Tracheal epithelial cell (primary cell): ENCODE measurements at places on chromosomes 7 and 10. TPM values are rescaled to one million over a fixed set of nuclear protein-coding genes. Genes with fewer than 3 reads are reported as not detected.

The DRGX gene
- not detected in 2 replicates for total RNA-seq

The PKD2L1 gene
- not detected in 2 replicates for total RNA-seq

The C10orf53 gene
- total RNA-seq, result not detected in 2 replicates

The PRLHR gene
- not detected in 2 replicates for total RNA-seq

The IKZF1 gene
- total RNA-seq, result 0.24 TPM in 1 of 2 replicates, not detected in the other

The TRIM50 gene
- total RNA-seq, result not detected in 2 replicates

The FZD1 gene
- 3.6 and 4.1 TPM in 2 replicates for total RNA-seq

The KCNH2 gene
- 0.21 and 0.24 TPM in 2 replicates for total RNA-seq

The ELFN1 gene
- total RNA-seq, result not detected in 2 replicates

The MRPL43 gene
- total RNA-seq, result 44.6 and 55.0 TPM in 2 replicates

The IDI2 gene
- not detected in 2 replicates for total RNA-seq

The SH2D4B gene
- total RNA-seq, result under 0.01 TPM in 1 of 2 replicates, not detected in the other

The GPC2 gene
- 2.2 and 3.0 TPM in 2 replicates for total RNA-seq

The VPS37D gene
- total RNA-seq, result 2.6 and 7.2 TPM in 2 replicates

The COL1A2 gene
- 0.85 and 3.1 TPM in 2 replicates for total RNA-seq

The SPDYE9 gene
- not detected in 2 replicates for total RNA-seq

The CYP26A1 gene
- total RNA-seq, result not detected in 2 replicates

The LRRTM3 gene
- total RNA-seq, result not detected in 2 replicates

The AKR1C1 gene
- total RNA-seq, result 152 and 278 TPM in 2 replicates

The CYP2C9 gene
- not detected in 2 replicates for total RNA-seq

The SLC13A1 gene
- not detected in 2 replicates for total RNA-seq

The RBM20 gene
- under 0.01 TPM in 1 of 2 replicates, not detected in the other for total RNA-seq

The MCU gene
- total RNA-seq, result 22.4 and 39.0 TPM in 2 replicates

The DYDC1 gene
- total RNA-seq, result not detected in 2 replicates

The SYT15B gene
- total RNA-seq, result 0.21 and 0.24 TPM in 2 replicates

The TAC1 gene
- 2.9 TPM in 1 of 2 replicates, not detected in the other for total RNA-seq

The TACR2 gene
- under 0.01 TPM in 1 of 2 replicates, not detected in the other for total RNA-seq

The ACSL5 gene
- under 0.01 and 2.7 TPM in 2 replicates for total RNA-seq

The AGR2 gene
- 9.2 and 279 TPM in 2 replicates for total RNA-seq

The LBX1 gene
- total RNA-seq, result not detected in 2 replicates

The VPS50 gene
- total RNA-seq, result 23.7 and 28.0 TPM in 2 replicates

The CHAT gene
- not detected in 2 replicates for total RNA-seq

The TMEM270 gene
- not detected in 2 replicates for total RNA-seq

The ITPRIP gene
- 17.1 and 22.2 TPM in 2 replicates for total RNA-seq

The RABGEF1 gene
- 24.7 and 40.0 TPM in 2 replicates for total RNA-seq

The HTR5A gene
- total RNA-seq, result not detected in 2 replicates

The BRAT1 gene
- total RNA-seq, result 23.4 and 34.7 TPM in 2 replicates

The RHOBTB1 gene
- 7.2 and 8.9 TPM in 2 replicates for total RNA-seq

The ZNF853 gene
- total RNA-seq, result 0.85 and 2.2 TPM in 2 replicates

The OPN4 gene
- total RNA-seq, result not detected in 2 replicates

The CHRM2 gene
- 0.24 TPM in 1 of 2 replicates, not detected in the other for total RNA-seq

The GDI2 gene
- 500 and 558 TPM in 2 replicates for total RNA-seq
